ENCODE measurements at places on chromosomes 7 and 10. TPM values are rescaled to one million over a fixed set of nuclear protein-coding genes. Genes with fewer than 3 reads are reported as not detected.
A peak's percentile ranks its signal among the peaks of the same experiment; 100 is the strongest.

AMPH gene
- 1.8 TPM for polyA plus RNA-seq

ZP3 gene
- 4.5 TPM for polyA plus RNA-seq

PHYHIPL gene
- polyA plus RNA-seq = 0.67 TPM

SRRM3 gene
- 1.4 TPM for polyA plus RNA-seq

KCNH2 gene
- 7.3 TPM for polyA plus RNA-seq

SPDYE11 gene
- not detected for polyA plus RNA-seq

OPN4 gene
- not detected for polyA plus RNA-seq

CCM2 gene
- polyA plus RNA-seq = 29.4 TPM

SLC39A12 gene
- polyA plus RNA-seq = not detected

PNLIPRP3 gene
- not detected for polyA plus RNA-seq

ANTXRL gene
- polyA plus RNA-seq = not detected

PON3 gene
- polyA plus RNA-seq = 2.3 TPM

CALHM3 gene
- polyA plus RNA-seq = not detected

- no peak for DNase-seq
Measured at GRCh38 chr10:63281967-63282366, 148.8 kb downstream of the NRBF2 start.

DNA sequence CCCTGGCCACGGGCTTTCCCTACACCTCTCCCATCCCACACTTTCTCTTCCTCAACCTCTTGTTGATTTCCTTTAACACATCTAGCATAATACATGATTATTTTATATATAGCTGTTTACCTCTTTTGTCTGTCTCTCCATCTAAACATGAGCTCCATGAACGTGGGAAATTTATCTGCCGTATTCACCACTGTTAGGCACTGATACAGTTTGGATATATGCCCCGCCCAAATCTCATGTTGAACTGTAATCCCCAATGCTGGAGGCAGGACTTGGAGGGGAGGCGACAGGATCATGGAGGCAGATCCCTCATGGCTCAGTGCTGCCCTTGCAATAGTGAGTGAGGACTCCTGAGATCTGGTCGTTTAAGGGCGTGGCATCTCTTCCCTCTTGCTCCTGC lies 5.7 kb downstream of the CYTH3 start:
- no peak for DNase-seq

GRCh38 chr7:37820708-37821468 lies 27.5 kb upstream of the NME8 start:
- DNase-seq = no peak

DNA sequence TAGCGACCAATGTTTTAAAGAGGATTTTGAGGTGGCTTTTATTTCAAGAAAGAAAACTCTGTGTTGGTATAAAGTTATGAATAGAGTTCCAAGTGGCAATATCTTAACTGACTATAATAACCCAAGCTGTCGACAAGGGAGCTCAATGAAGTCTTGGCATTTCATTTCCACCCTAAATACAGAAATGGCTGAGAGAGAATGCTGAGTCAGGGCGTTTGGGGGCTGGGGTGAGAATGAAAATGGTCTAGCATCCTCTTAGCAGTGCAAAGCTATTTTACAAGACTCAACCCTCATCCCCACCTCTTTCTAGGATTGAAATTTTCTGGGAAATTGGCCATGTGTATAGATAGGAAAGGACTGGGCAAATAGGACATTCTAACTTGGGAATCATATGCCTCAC lies 759.1 kb downstream of the KCNMA1 start:
- DNase-seq = no peak

GRCh38 chr7:77326131-77326530 lies 90.0 kb downstream of the GSAP start:
- no peak for DNase-seq

DNA sequence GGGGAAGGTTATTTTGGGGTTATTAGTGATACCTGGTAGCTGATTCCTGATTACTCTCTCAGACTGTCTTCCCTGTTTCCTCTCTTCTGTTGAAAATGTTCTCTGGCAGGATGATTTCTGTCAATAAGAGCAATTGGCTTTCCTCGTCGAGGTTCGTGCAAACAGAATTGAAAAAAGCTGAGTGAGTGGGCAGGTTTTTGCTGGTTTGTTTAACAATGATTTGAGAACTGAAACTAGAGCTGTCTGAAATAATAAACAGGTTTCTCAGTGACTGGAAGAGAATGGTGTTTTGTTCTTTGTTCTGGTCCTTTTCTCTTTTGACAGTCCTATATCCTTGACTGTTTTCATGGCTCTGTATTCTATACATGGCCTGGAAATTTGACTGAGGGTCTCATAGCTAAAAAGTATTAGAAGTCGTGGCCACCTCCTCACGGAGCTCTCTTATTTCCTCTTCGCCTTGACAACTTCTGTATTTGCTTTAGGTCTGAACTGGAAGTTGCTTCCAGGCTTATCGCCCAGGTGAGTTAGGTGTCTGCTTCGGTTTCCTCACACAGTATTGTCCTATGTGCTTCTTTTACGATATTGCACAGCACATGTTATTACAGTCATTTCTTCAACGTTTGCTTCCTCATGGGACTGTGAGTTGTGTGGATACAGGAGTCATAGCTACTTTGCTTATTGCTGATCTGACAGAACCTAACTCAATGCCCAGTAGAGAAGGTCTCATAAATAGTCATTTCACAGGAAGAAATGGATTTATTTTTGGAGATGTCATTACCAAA lies 403.6 kb downstream of the NRG3 start:
- DNase-seq = no peak

DNA sequence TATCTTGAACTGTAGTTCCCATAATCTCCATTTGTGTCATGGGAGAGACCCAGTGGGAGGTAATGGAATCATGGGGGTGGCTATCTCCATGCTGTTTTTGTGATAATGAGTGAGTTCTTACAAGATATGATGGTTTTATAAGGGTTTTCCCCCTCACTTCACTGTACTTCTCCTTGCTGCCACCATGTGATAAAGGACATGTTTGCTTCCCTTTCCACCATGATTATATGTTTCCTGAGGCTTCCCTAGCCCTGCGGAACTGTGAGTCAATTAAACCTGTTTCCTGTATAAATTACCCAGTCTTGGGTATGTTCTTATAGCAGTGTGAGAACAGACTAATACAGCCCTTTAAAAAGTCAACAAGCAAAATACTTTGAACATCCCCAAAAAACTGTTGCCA lies 427.7 kb downstream of the HTR7 start:
- no peak for DNase-seq

- DNase-seq = no peak
Measured at GRCh38 chr10:30944005-30944404, 87.7 kb downstream of the ZNF438 start.

GRCh38 chr7:105797652-105798051 lies 78.7 kb downstream of the ATXN7L1 start:
- DNase-seq = no peak

DNA sequence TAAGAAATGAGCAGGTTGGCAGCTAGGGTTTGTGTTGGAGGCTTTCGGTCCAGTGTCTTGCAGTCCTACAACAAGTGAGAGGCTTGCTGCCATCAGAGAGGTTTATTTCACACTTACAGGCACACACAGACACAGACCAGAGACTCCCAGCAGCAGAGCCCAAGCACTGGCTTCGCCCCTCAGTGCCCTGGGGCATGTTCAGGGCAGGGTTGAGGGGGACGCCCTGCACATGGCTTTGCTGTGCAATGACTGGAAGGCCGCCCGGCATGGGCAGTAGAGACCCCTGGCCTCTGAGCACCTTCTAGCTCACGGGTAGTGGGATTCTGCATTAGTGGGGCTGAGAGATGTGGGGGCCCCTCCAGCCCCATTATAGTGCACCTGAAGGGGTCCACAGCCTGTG lies 3.8 kb downstream of the SPRN start:
- DNase-seq = no peak

GRCh38 chr7:68730964-68731363 lies 867.3 kb upstream of the AUTS2 start:
- no peak for DNase-seq

DNA sequence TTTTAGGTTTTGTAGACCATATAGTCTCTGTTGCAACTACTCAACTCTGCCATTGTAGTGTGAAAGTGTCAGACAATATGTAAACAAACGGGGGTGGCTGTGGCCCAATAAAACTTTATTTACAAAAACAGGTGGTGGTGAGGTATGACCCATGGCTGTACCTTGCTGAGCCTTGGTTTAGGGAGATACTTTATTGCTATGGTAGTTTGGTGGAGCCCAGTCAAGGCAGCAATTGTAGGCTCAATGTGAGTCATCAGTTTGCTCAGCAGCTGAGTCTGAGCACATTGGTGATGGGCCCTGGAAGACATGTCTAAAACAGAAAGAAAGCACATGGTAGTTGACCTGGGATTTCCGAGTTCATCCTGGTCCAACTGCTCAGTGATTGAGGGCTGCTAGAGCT lies 242.5 kb downstream of the REEP3 start:
- DNase-seq = no peak

DNA sequence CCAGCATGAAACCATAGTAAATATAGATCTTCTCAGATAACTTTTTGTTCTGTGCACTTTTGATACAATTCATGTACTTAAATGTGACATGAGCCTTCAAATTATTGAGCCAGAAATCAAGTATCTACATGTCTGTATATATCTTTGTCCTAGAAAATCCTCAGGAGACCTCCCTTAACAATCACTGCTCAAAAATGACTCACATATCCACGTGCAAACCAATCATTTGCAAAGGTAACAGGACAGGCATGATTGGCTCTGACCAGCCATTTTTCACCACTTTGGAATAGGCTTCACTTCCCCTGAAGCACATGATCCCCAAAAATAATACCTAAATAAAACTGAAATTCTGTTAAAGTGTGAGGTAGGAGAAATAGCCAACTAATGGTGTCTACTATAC lies 902.5 kb downstream of the PCDH15 start:
- DNase-seq = no peak

DNA sequence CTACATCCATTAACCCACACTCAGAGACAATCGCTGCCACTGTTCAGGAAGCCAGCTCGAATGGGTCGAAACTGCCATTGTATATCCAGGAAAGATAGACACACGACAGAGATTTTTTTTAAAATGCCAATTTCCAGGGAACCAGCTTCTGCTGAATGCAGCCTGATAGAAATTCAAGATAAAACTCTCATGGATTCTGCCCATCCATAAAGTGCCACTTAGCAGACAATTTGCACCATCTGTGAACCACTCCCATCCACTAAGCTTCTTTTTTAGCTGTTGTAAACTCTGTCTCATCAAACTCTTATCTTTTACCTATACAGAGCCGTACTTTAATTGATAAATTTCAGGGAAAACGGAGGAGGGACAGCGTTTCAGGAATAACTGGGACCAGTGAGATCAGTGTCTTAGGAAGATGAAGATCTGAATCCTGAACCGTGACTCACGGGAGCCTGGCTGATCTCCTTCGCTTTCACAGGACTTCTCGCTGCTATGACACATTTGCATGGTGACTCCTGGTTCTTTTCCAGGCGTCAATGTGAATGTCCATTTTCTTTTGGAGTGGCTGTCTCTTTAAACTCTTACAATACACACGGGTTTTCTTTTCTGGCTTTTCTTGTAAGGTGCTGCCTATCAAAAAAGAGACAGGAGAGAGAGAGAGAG lies 103.4 kb downstream of the FAM204A start:
- DNase-seq = no peak

DNA sequence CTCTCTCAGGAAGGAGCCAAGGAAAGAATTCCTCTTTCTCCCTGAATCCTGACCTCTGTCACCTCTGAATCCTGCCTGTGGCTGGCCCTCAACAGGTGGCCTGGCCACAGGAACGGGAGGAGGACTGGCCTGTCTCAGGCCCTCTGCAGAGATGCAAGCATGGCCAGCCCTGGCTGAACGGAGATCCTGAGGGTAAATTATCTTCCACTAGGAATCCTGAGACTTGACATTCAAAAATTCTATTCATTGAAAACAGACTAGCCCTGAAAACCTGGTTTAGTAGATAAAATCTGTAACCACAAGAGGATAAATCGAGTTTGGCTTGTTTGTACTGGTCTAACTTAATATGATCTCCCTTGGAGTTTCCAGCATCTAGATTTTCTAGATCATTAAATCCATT lies 579.3 kb downstream of the LRMDA start:
- DNase-seq = no peak

GRCh38 chr10:101452593-101452992 lies 98.6 kb downstream of the BTRC start:
- DNase-seq = no peak

GRCh38 chr10:86824151-86824550 lies 67.7 kb downstream of the BMPR1A start:
- no peak for DNase-seq

GRCh38 chr7:99674995-99675742 lies 4.6 kb downstream of the CYP3A5 start:
- DNase-seq = no peak

- DNase-seq = peak; percentile 42
Measured at GRCh38 chr7:157621131-157621681, 284.4 kb downstream of the DNAJB6 start.

DNA sequence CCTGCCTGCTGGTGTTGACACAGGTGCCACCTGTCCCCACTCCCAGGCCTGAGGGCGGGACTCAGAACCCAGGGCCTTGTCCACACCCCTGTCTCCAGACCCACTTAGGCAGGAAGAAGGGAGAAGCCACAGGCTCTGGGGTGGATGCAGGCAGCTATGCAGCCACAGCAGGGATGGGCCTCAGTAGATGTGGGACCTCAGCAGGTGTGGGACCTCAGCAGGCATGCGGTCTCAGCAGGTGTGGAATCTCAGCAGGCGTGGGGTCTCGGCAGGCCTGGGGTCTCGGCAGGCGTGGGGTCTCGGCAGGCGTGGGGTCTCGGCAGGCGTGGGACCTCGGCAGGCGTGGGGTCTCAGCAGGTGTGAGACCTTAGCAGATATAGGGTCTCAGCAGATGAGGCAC lies 118.0 kb upstream of the PITRM1 start:
- DNase-seq = no peak

DNA sequence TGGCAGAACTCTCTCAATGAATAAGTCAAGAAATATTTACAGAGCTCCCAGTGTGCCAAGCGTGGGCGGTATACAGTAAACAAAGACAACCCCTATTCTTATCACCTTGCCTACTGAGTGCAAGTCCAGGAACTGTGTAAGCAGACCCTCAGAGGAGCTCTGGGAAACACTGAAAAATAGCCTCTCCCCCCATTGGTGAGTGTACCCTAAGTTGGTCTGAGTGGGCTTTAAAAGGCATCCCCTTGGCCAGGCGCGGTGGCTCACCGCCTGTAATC lies 1.2 kb downstream of the DYDC2 start:
- DNase-seq = no peak

- DNase-seq = no peak
Measured at GRCh38 chr7:75042286-75042685, 31.3 kb downstream of the RCC1L start.

DNA sequence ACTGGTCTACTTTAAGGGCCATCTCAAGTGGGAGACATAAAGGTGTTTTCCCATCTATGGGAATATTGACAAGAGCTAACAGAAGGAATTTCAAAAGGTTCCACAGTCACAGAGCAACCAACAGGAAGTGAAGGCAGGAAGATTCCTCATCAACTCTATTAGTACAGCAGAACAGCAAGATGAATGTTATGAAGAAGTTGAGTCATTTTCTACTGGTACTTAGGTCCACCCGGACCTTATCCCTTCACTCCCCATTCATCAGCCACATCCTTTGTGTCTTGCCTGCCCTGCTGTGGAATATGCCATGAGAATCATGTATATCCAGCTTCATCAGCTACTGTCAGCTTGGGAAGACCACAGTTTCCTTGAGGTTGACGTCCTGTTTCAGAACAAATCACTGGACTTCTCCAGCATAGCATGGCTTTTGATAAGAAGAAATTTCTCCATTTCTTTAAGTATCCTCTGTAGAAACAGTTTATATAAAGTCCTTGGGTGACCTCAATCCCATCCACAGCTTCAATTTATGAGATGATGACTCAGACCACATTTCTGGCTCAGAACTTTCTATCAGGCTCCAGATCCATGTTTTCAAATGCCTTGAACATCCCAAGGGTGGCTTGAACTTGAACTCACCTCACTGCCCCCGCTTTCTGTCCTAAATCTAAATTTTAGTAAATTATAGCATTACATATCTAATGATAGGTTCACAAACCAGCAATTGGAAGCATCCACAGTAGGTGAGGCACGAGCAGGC lies 84.9 kb upstream of the AGK start:
- no peak for DNase-seq

Measured in sigmoid colon (tissue), 7 donors.